ENCODE measurements at places on chromosomes 5 and 9.

GRCh38 chr9:115008536-115009270 lies 78.3 kb upstream of the TNFSF8 start:
- no peak for DNase-seq

- DNase-seq, result no peak
Observed at GRCh38 chr5:142114687-142115086, 6.1 kb downstream of the NDFIP1 start.

DNA sequence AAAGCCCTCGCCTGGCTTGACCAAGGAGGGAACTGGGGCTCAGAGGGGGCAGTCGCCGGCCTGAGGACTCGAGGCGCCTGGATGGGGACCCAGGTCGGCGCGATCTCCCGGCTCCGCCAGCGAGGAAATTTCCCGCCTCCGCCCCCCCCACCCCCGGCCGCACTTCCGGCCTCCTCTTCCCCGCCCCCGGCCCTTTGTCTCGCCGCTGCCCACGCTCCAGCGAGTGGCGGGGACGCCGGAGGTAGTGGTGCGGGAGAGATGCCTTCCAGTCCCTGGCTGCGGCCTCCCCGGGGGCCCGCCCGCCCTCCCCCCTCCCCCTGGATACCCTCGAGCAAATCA lies 448 bp upstream of the GPRIN1 start:
- no peak for DNase-seq

GRCh38 chr5:108353087-108353486 lies 28.8 kb downstream of the FBXL17 start:
- DNase-seq, result no peak

DNA sequence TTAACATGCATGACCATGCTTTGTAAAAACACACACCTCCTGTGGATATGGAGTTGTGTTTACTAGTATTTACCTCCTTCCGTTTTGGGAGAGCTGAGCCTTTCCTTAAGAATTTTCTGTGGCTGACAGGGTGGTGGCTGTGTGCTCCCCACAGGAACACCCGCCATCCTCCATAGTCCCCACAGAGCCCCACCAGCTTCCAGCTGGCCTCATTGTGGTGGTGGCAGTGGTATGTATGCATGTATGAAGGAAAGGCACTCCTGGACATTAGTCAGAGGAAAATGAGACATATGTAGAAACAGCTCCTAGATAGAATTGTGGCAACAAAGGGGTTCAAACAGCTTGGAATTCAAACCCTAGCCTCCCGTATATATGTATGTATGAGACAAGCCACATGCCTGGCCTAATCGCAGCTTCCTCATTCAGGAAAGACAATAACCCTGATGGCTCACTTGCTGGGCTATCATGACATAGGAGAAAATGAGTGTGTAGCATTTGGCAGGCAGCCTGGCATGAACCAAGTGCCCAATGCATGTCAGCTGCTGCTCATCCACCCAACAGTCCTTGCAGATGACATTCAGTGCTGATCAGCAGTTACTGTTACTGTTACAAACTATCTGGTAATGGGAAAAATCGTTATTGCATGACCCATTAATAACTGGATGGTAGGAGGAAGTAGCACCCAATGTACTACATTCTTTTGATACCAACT lies 459.7 kb downstream of the EBF1 start:
- no peak for DNase-seq

DNA sequence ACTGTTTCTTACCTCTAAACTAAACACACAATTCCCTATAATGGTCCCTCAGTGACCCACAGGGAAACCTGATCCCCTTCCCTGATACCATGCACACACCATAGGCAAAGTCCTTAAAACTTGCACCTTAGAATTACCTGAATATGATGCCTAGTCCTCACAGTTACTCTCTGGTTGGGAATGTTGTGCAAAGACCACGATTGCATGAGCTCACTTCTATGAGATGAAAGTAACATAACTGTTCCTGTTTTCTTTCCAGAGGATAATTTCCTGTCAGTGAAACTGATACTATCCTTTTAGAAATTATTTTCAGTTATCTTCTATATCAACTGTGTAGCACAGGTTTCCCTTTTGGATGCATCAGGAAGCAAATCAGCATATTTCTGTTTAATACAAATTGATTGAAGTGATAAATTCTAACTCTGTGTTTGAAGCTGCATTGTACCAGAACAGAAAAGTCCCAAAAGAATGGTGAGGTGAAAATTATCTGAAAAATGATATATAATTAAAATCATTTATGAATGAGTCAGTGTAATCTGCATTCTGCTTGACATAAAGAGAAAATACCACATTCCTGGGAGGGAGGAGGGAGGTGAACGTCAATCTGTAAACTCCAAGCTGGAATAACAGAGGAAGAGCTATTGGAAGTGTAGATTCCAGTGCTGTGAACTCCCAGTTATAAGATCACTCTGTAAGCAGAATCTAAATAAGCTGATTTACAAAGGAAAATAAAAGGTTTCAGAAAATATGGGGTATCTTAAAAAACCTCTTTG lies 51.2 kb upstream of the TNFAIP8 start:
- no peak for DNase-seq

DNA sequence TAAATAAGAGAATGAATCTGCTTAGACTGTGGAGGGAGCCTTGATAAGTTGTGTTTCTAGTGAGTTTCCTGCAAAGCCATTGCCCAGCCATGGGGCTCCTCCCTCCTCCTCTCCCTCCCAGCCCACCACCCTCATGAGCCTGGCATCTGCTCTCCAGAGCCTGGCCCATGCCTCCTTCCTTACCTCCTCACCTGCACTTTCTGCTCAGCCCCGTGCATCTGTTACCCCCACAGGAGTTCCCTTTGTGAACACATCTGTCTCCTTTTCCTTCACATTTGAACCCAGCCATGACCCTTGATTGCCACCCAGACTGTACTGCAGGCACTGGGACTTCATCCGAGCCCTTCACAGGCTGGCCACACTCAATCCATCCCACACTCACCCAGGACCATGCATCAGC lies 395.6 kb downstream of the IRX2 start:
- no peak for DNase-seq

Data from GM13977 (cell line).